ENCODE measurements at places on chromosomes 3 and 15.

- DNase-seq: peak; percentile 79
These were observed 1.7 kb upstream of the SLC2A2 start for GRCh38 chr3:171028025-171028778.

- peak; percentile 15 for DNase-seq
These were observed 99.2 kb upstream of the TRPM1 start for GRCh38 chr15:31200735-31201151.

GRCh38 chr3:101898752-101899169 is 49.4 kb downstream of the NFKBIZ start:
- no peak for DNase-seq

GRCh38 chr3:143187111-143187510 is 67.5 kb downstream of the CHST2 start:
- DNase-seq: no peak

- DNase-seq: no peak
These were observed 338.3 kb upstream of the ZNF385D start for GRCh38 chr3:22089284-22089683.

DNA sequence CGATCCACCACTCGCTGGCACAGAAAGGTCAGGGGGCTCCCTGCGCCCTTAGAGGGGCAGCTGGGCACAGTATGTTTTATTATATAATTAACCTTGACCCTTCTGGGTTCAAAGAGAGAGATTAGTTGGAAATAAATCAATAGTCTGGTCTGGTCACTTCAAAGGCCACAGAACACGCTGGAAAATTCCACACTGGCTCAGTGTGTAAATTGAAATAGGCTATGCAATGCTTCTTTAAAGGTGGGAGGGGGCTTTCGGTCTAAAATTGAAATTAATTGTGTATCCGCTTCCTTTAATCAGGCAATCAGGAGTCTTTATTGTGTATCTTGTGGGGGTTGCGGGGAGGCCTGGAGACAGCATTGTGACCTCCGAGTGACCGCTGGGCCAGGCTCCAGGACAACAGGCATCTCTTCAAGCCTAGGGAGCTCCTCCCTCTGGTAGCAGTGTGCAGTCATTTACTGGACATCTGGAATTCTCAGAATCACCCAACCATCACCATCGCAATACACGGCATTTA is 8.0 kb downstream of the RNU5B-1 start:
- no peak for DNase-seq

DNA sequence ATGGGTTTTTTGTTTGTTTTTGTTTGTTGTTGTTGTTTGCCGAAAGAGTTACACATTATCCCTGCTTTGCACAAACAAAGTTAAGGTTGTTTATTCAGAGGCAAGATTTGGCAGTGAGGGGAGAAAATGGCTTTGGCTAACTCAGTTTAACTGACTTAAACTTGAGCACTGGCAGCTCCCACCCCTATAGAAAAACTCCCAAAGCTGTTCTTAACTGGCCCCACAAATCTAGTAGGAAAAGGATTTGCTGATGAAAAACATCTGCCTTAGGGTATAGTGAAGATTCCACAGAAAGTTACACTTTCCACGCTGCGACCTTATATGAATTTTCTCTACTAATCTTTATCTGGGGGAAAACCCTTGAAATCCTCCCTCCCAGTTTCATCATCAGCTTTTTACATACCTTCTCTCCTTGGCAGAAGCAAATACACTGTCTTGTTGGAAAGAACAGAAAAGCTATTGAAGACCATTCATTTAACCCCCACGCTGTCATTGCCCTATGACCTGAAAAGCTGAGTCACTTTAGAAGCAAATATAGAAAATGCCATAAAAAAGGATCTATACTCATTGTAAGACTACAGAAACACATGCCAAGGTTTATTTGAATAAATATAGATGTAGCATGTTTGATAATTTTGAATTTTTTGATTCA is 551.7 kb downstream of the NR2F2 start:
- DNase-seq: no peak

GRCh38 chr15:90872486-90873184 is 4.2 kb downstream of the FURIN start:
- DNase-seq: peak; percentile 11

GRCh38 chr3:121835465-121835801 is 424 bp downstream of the EAF2 start:
- DNase-seq: no peak

DNA sequence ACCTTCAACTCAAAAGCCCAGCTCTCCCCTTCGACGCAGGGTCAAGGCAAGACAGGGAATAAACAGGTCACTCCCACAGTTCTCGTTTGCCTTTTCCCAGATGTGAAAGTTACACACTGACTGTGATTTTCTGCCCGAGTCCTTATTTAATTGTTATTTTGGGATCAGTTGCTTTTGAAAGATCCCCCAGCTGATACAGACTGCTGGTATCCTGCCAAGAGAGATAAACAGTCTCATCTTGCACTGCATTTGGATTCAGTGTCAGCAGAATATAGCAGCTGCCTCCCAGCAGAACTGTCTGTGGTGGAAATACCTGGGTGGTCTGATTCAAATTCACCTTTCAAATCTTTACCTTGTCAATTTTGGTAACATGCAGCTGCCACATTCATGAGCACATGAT is 56.0 kb upstream of the FAM3D start:
- no peak for DNase-seq

- no peak for DNase-seq
These were observed 51.0 kb upstream of the LMCD1 start for GRCh38 chr3:8450618-8451017.

DNA sequence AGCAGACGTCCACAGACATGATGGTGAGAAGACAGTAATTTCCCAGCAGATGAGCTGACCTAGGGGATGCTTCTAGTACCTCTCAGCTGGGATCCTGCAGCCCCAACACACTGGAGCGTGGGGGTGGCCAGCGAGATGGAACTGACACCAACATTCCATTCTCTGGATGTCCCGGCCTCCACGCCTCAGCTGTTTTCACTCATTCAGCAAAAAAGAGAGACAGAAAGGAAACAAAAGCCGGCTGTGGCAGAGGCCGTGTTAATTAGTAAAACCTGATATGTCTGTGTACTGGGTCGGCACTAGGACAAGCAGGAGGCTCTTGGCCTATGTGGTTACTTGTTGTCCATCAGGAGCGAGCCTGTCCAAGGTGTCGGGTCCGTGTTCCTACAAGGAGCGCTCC is 82.6 kb upstream of the MYZAP start:
- no peak for DNase-seq

- no peak for DNase-seq
These were observed 134.8 kb upstream of the MB21D2 start for GRCh38 chr3:193052354-193053045.

DNA sequence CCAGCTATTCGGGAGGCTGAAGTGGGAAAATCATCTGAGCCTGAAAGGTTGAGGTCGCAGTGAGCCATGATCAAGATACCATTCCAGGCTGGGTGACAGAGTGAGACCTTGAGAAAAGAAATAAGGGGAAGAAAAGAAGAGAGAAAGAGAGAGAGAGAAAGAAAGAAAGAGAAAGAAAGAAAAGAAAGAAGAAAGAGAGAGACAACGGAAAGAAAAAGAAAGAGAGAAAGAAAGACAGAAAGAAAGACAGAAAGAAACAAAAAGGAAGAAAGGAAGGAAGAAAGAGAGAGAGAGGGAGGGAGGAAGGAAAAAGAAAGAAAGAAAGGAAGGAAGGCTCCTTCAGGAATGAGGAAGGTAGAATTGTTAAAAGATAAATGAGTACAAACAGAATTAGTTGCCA is 84.5 kb downstream of the RPL22L1 start:
- no peak for DNase-seq

GRCh38 chr3:100627491-100627890 is 18.1 kb downstream of the ADGRG7 start:
- no peak for DNase-seq

GRCh38 chr15:62880278-62880677 is 162.3 kb upstream of the TPM1 start:
- no peak for DNase-seq

DNA sequence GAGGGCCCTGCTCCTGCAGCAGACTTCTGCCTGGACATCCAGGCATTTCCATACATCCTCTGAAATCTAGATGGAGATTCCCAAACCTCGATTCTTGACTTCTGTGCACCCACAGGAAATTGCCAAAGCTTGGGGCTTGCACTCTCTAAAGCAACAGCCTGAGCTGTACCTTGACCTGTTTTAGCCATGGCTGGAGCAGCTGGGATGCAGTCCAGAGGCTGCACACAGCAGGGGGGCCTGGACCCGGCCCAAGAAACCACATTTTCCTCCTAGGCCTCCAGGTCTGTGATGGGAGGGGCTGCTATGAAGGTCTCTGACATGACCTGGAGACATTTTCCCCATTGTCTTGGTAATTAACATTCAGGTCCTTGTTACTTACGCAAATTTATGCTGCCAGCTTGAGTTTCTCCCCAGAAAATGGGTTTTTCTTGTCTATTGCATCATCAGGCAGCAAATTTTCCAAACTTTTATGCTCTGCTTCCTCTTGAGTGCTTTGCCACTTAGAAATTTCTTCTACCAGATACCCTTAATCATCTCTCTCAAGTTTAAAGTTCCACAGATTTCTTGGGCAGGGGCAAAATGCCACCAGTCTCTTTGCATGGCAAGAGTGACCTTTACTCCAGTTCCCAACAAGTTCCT is 11.8 kb upstream of the MYO5A start:
- no peak for DNase-seq

DNA sequence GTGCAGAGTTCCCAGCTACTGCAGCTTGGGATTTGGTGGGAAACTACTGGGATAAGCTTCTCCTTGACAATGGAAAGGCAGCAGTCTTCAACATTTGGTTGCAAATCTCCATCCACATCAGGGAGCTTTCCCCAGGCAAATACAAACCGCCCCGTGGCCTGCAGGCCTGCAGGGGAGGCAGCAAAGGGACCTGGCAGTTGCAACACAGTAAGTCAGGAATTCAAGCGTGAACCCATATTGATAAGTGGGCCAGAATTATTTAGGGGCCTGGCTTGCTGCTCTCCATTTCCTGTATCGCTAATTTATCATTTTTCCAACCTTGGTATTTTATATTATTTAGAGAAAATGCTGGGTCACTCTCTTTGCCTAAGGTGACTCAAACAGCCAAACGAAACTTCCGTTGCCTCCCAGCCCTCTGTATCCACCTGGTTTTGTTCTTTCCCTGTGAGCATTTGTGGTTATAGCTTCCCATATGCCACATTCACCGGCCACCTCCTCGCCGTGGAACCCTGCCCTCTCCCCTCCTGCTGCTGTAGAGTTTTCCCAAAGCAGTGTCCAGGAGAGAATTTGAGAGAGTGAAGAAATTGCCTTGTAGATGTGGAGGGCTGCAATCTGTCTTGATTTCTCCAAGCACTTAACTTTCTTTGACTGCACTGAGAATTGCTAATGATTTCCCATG is 34.8 kb downstream of the B3GALNT1 start:
- no peak for DNase-seq

- DNase-seq: no peak
These were observed 15.3 kb downstream of the PXYLP1 start for GRCh38 chr3:141246958-141247301.

GRCh38 chr3:37141676-37142075 is 32.7 kb downstream of the LRRFIP2 start:
- DNase-seq: no peak

GRCh38 chr3:71281280-71281679 is 302.2 kb downstream of the FOXP1 start:
- no peak for DNase-seq

DNA sequence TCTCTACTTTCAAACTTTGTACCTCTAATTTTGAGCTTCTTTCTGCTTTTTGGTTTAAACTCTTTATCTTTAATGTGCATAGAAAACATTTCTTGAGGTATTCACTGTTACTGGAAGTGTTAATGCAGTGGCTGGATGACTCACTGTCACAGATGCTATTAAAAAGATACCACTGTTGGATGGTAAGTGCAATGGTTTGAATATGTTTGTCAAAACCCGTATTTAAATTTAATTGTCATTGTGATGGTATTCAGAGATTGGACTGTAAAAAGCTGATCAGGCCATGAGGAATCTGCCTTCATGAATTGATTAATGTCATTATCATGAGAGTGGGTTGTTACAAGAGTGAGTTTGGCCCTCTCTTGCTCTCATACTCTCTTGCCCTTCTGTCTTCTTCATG is 70.6 kb downstream of the AP4E1 start:
- DNase-seq: no peak

DNA sequence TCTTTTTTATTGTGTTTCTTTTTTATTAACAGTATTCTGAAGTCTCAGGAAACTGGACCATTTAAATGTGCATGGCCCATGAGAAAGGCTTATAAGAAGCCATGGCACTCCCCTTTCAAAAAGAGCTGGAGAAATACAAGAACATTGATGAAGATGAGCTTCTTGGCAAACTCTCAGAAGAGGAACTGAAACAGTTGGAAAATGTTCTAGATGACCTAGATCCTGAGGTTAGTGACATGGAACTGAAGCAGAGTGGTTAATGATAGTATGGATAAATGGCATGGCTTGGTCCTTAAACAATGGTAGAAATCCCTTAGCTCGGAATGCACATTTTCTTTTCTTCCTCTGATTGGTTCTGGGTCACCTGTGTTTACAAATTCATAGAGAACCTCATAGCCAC is 14.9 kb downstream of the TMOD2 start:
- no peak for DNase-seq

DNA sequence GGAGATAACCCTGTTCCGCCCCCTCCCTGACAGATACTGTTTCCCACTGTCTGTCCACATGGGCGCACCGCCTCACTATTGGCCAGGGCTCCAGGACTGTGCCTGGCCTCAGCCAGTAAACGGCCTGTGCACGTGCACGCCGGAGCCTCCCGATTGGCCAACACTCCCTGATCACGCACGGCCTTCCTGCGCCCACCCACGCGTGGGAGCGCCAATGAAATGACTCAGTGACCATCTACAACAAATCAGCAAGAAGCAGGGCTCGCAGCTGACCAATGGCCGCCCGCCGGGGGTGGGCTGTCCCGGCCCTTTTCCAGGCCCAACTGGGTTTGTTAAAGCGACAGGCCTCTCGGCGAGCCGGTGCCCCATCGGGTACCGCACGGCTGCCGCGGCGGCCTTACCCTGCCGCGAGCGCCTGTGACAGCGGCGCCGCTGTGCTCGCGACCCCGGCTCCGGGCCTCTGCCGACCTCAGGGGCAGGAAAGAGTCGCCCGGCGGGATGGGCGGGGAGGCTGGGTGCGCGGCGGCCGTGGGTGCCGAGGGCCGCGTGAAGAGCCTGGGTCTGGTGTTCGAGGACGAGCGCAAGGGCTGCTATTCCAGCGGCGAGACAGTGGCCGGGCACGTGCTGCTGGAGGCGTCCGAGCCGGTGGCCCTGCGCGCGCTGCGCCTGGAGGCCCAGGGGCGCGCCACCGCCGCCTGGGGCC is at the start of gene ARRDC4:
TSS of gene ARRDC4 (plus strand) at position 340 of the 703 bp plus-strand sequence. CDS start at position 499, 159 bp downstream.
- DNase-seq: peak; percentile 100

GRCh38 chr3:154023148-154023547 is 98.0 kb upstream of the ARHGEF26 start:
- DNase-seq: no peak

All from AG04450 (cell line).